ENCODE measurements at places on chromosomes 16 and 17. TPM values are rescaled to one million over a fixed set of nuclear protein-coding genes. Genes with fewer than 3 reads are reported as not detected.
A peak's percentile ranks its signal among the peaks of the same experiment; 100 is the strongest.

Gene MPHOSPH6
- total RNA-seq = 55.4 TPM

Gene CPNE7
- total RNA-seq = not detected

Gene DNAJA2
- 86.8 TPM for total RNA-seq

Gene TSC2
- total RNA-seq = 36.9 TPM

Gene TRIM72
- not detected for total RNA-seq

GRCh38 chr17:6070913-6071511 lies 833 bp downstream of the WSCD1 start:
- H3K27me3 ChIP-seq = peaks cover 33% of the 10 kb centered on the region
- no peak for DNase-seq
- no peak overlapping the region for H3K4me3 ChIP-seq

DNA sequence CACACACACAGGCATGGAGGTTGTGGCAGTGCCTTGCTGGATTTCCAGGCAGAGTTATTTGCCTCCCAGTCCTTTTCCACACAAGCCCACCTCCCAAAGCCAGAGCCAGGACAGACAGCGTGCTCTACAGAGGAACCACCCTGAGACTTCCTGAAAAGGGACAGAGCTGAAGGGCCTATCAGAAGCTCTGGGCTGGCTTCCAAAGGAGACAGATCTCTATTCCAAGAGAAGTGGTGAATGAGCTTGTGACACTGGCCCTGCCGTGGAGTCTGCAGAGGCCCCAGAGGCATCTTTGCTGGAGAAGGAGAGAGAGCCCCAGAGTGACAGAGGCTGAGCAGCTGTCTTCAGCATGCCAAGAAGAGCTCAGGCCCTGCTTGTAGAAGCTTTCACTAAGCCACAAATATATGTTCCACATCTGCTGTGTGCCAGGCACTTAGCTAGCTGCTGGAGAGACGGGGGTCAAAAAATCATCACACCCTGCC lies 8.3 kb upstream of the LPCAT2 start:
- H3K27me3 ChIP-seq = no peaks in the 10 kb centered on the region
- peaks cover 77% of the 10 kb centered on the region for H3K4me1 ChIP-seq
- H3K36me3 ChIP-seq = peaks cover 95% of the 10 kb centered on the region

- peak; percentile 67 for DNase-seq
- no peak overlapping the region for H3K4me3 ChIP-seq
- H3K4me1 ChIP-seq = no peaks in the 10 kb centered on the region
- H3K27me3 ChIP-seq = peaks cover 94% of the 10 kb centered on the region
- H3K36me3 ChIP-seq = no peaks in the 10 kb centered on the region
- H3K27ac ChIP-seq = no peak overlapping the region
Observed at GRCh38 chr17:79391376-79392233, 219.2 kb downstream of the RBFOX3 start.

- no peak overlapping the region for H3K27ac ChIP-seq
- H3K36me3 ChIP-seq = peaks cover 77% of the 10 kb centered on the region
- no peaks in the 10 kb centered on the region for H3K27me3 ChIP-seq
- H3K4me1 ChIP-seq = no peaks in the 10 kb centered on the region
- H3K4me3 ChIP-seq = no peak overlapping the region
Observed at GRCh38 chr16:84484579-84485254, 19.7 kb downstream of the MEAK7 start.

DNA sequence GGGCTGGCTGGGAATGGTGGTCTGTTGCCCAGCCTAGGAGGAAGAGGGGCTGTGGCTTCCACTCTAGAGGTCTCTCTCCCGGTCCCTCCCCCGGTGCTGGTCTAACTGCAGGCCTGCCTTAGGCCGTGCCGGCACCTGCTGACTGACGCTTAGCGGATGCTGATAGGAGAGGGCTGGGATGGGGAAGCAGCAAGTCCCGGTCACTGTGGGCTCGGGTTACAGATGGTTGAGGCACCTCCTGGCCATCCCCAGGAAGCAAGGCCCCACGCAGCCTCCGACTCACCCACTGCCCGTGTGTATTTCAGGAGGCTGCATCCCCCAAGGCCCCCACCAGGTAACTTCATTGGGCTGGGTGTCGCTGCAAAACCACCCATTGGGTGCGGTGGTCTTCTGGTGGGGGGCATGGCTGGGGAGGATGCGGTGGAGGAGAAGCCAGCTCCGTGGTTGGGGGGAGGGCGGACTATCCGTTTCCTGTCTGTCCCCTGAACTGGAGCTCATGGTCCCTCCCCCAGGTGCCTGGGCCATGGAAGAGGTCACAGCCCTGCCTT lies 278.9 kb downstream of the SEC14L1 start:
- no peaks in the 10 kb centered on the region for H3K27me3 ChIP-seq
- H3K36me3 ChIP-seq = peaks cover 66% of the 10 kb centered on the region
- H3K4me3 ChIP-seq = no peak overlapping the region
- no peak overlapping the region for H3K27ac ChIP-seq
- H3K4me1 ChIP-seq = peaks cover 47% of the 10 kb centered on the region
